ENCODE measurements at places on chromosomes 7 and 10.

DNA sequence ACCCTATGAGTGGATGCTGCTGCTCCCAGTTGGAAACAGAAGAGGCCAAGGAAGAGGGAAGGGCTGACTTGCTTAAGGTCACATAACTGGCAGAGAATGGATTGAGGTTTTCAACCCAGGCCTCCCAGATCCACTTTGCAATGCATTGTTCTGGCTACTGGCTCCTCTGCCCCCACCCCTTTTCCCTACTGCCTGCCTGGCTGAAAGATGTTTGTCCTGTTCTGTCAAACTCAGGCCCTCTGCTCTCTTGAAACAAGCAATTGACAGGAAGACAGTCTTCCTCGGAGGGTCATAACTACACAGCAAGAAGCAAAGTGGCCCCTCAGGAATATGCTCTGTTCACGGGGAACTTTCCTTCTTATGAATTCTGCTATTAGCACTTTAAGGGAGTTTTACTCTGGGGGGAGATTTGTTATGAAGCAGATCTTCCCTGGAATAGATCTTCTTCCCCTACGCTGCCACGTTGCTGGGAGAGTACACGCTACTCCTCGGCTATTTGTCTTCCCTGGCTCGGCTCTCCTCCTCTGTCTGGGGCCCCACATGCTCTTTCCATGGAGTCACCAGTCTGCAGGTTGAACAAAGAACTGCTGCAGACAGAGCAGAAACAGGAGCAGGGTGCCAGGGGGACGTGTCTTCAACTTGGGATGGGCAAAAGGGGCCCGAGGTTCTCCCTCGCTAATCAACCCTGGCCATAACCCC, 436.1 kb downstream of the TYW1 start:
- no peak for DNase-seq

DNA sequence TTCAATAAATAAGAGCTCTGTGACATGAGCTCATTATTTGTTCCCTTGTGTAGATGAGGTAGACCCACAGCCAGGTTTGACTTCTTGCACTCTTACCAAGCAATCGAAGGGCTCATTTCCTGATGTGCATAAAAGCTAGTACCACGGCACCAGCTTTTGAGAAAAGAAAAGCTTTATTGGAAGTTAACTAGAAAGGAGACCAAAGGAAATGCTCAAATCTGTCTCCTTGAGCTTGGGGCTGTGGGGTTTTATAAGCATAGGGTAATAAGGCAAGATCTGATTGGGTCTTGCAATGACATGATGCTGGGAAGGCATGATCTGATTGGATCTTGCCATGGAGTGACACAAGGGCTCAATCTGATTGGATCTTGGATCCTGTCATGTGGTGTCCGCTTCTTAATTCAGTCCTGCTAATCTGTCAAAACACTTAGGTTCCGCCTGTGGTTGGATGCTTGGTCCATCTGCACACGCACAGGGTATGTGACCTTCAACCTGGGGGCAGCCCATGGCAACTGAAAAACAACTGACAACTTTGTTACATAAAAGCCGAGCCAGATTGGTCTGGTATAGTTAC, 47.8 kb upstream of the FRMD4A start:
- DNase-seq = no peak

- DNase-seq = no peak
Observed at GRCh38 chr10:102657984-102658724, 13.9 kb downstream of the TRIM8 start.

DNA sequence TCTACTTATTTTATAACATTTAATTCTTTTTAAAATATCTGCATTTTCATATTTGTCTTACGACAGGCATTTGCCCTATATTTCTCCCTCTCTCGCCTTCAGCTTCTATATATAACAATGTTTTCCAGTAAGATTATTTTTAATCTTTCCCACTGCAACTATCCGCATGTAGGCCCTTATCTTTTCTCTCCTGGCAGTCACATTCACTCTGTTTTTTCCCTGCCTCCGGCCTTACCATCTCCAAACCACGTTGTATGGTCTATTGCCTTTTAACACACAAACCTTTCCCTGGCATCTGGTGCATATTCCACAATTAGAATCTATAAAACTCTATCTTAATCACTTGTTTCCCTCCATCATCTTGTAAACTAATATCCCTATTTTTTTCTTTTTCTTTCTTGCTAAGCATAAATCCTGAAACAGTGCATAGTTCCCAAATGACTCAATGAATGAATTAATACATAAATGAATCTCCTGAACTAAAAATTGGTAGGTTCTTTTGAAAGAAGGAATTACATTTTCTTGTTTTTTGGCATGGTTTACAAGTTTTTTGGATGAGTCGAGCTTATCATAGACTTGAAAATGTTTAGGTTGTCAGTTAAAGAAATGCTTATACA, 173.2 kb downstream of the SEMA3A start:
- DNase-seq = no peak

- no peak for DNase-seq
Observed at GRCh38 chr7:33807779-33808482, 97.4 kb upstream of the BMPER start.

DNA sequence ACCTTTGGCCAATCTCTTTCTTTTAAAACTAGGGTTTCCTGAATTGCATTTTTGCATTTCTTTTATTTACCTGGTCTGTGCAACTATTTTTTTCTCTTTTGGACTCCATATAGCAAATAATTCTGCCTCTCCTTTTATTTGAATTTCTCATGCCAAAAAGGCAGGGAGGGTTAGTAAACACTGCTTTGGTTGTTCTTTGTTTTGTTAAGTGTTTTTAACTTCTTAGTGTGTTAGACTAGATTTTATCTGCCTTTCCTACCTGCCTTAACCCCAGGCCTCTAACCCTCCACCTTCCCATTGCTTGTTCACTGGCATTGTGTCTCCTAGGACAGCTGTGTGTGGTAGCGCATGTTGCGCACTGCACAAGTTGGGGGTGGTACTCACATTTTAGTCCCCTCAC, 18.1 kb downstream of the ZMIZ1 start:
- no peak for DNase-seq

DNA sequence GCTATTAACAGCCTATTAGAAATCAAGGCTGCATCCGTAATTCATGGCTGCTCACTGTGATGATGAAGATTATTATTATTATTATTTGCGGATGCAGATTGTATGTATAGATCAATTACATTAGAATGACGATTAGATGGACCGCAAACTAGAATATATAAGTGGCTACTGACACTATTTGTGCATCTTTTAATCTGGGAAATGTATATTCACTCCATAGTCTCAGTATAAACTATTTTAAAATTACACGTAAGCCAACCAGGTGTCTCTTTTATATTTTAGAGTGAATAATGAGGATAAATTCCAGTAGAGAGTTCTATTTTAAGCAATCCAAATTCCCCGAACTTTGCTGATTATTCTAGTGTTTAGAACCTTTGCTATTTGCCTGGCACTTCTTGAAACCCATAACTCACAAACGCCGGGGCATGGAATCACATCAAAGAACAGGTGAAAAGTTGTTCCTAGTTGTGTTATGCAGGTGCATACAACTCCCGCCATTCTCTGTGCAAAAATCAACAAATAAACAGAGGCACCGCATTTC, 509 bp upstream of the ING3 start:
- DNase-seq = no peak

DNA sequence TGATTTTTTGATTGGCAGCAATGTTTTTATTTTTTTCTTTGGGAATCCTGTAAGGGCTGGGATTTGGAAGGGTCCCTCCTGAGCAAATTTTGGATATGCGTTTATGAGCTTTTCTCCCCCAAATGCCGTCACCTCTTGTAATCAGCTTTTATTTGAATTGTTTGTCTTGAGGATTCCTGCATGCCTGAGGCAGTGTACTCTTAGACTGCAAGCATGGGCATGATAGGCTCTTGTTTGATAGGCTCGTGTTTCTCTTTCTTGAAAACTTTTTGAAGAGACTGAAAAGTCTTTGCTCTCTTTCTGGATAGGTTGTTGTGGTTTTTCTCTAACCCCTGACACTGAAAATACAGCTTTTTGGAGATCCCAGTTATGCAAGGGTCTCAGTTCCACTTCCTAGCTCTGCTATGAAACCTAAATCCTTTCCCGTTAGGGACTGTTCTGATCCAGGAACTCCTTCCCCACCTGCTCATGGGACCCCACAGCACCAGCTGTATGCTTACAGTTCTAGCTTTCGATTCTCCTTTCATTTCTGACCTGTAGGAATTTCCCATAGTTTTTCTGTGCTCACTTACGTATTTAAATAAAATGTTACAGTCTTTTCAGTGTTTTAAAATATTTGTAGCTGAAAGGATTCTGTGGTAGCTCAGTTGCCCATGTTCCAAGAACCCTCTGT, 17.2 kb downstream of the TSPAN13 start:
- no peak for DNase-seq

DNA sequence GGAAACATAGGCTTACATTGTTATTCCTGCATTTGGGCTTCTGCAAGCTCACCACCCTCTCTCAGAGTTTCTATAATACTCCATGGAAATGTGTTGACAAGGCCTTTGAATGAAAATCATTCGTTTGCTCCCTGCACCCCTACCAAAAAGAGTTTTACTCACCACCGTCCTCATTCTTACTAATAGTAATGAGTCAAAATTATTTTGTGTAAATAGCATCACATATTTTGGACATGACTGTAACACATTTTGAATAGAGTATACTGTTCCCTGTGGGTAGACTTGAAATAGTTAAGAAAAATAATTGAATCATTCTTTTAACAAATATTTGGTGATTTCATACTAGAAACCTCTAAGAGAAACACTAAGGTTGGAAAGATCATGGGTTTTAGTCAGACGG, 84.6 kb downstream of the AKAP9 start:
- no peak for DNase-seq

DNA sequence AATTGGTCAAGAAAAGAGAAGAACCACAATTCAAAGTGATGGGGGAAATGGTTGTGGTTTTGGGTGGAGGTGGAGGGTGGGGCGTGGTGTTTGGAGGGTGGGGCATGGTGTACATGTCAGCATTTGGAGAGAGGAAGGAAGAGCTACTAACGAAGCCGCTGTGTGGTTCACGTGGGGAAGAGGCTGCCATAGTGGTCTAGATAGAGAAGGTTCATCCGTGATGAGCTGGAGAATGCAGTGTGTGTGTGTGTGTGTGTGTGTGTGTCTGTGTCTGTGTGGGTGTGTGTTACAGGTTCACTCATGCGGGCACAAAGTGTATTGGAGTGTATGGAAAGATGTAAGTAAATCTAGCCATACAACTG, 6.1 kb upstream of the VCL start:
- peak; percentile 86 for DNase-seq

- no peak for DNase-seq
Observed at GRCh38 chr10:89075631-89076030, 85.0 kb downstream of the FAS start.

- no peak for DNase-seq
Observed at GRCh38 chr10:119323085-119324016, 116.0 kb downstream of the GRK5 start.

DNA sequence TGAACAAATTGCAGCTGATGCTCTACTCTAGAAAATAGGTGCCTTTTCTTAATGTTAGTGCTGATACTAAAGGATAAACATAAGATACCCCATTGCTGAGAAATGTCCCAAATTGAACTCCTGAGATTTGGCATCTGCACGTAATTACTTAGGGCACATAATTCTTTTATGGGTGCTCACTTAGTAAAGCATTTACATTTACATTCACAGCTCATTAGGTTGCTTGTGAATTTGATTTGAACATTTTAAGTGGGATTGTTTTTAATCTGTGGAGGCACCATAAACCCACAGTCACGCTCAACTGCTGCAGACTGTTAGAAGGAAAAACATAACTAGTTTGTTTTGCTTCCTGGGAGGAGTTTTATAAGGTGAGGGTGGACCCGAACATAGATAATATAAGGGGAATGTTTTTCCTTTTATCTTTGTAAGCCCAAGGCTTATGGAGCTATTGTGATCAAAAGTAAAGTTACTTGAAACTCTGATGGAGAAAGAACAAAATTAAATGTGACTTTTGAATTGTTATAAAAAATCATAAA, 560.8 kb downstream of the REEP3 start:
- DNase-seq = no peak

DNA sequence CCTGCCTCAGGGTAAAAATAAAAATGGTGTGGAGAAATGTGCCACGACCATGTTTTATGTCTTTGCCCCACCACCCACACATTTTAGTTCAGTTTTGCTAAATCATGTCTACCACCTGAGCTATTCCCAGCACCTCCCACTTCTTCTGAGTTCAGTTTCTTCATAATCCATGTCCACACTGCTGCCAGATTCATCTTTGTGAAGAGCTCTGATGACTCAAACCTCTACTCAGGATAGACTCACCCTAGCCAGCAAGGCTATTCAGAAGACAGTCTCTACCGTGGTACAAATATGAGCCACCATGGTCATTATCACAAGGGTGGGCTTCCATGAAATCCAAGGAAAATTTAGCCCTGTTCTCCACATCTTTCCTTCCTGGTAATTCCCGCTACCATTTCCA, 231.1 kb upstream of the PRKCQ start:
- no peak for DNase-seq

GRCh38 chr10:21985541-21985940, 18.0 kb downstream of the DNAJC1 start:
- DNase-seq = no peak

GRCh38 chr7:21071561-21072501, 285.1 kb upstream of the SP8 start:
- no peak for DNase-seq

- DNase-seq = peak; percentile 97
Observed at GRCh38 chr7:2637505-2638223, 5.9 kb downstream of the TTYH3 start.

DNA sequence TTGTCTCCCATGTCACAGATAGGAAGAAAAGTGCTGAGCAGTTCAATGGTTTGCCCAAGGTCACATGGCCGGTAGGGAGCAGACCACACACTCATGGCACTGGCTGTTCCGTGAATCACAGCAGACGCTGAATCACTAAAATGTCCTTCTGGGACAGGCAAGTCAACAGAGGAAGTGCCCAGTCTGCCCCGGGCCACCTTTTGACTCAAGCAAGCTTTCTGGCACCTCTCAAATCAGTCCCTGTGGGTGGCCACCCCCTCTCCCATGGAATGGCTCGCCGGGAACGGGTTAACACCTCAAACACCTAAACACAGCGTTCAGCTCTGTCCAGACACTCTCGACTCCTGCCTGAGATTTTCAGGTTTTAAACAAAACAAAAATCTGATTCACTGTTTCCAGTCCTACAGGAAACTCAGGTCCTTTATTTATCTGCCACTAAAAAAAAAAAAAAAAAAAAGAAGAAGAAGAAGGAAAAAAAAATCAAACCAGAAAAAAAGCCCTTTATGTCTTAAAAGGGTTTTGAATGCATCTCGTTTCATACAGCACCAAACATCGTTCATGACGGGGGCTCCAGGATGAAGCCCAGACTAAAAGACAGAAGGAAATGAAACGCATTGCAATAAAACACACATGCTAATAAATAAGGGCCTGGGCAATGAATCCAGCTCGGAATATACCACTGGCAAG, 15.5 kb downstream of the CARD11 start:
- peak; percentile 81 for DNase-seq

DNA sequence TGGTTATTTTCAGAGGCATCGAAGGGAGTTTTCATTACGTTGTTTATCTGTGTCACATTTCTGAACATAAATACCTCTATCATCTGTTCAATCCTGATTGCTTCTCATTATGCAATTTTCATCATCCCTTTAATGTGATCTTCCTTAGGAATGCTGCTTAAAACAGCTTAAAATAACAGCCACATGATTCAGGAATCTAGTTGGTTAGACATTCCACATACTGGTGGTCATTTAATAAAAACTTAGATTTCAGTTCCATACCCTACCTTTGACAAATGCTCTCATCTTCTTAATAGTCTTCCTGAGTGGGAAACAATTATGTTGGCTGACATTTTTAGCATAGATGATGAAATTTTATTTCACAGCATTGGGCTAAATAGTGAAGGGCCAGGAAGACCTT, 191.3 kb upstream of the CDCA7L start:
- no peak for DNase-seq

GRCh38 chr7:101618207-101618839, 10.8 kb downstream of the MYL10 start:
- no peak for DNase-seq

- DNase-seq = peak; percentile 49
Observed at GRCh38 chr7:151699928-151700319, 177.0 kb downstream of the PRKAG2 start.
